ENCODE measurements at places on chromosomes 11 and 22.

GRCh38 chr11:82176365-82176764, 557.3 kb downstream of the FAM181B start:
- DNase-seq: no peak

DNA sequence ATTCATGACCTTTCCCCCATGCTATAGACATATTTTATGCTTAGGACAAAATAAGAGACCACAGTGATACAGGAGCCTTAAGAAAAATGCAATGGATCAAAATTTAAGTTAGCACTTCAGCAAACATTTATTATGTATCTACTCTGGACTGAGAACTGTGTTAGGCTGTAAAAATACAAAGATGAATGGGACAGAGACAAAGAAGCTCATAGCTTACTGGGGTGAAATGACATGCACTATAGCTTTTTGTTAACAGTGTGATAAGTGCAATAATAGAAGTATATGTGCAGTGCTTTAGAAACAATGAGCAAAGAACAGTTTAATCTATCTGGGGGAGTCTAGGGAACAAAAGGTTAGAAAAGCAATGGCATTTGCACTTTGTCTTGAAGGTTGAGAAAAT, 1543.1 kb downstream of the FAM181B start:
- DNase-seq: no peak

- DNase-seq: no peak
Measured at GRCh38 chr11:46047520-46047919, 73.7 kb downstream of the PHF21A start.

DNA sequence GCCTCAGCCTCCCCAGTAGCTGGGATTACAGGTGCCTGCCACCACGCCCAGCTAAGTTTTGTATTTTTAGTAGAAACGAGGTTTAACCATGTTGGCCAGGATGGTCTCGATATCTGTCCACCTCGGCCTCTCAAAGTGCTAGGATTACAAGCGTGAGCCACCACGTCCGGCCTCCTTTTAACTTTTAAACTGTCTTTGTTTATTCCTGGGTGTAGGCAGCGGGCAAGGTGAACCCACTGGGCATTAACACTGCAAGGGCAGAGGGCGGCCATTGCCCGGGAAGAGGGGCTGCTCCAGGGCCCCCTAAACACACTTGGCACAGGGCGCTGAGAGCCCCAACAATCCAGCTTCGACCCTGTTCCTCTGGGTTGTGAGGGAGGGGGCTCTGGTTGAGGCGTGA, 693.6 kb downstream of the BRD1 start:
- no peak for DNase-seq

- no peak for DNase-seq
Measured at GRCh38 chr11:94513091-94513490, 830 bp downstream of the C11orf97 start.

DNA sequence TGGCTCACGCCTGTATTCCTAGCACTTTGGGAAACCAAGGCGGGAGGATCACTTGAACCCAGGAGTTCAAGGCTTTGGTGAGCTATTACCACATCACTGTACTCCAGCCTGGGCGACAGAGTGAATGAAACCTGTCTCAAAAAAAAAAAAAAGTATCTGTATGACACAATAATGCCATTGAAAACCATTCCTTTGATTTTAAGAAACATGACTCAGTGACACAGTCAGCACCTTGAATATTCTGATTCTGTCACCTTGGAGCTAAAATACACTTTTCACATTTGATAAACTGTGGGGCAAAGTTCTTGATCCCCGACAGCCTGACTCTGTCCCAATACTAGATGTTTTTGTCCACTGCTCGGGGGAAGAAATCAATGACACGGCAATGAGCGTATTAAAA, 16.7 kb upstream of the ELFN2 start:
- no peak for DNase-seq

DNA sequence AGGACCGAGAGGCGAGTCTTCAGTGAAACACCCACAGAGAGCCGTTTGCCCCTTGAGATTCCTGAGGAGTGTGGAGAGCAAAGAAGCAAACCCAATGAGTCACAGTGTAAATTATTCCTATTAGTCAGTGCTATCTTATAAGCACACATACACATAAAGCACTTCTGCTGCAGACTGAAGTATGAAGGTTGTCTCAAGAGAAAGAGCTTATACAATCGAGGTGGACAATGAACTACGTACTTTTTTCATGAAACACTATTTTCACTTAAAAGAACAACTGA, 37.3 kb downstream of the GALNT18 start:
- no peak for DNase-seq

- DNase-seq: peak; percentile 35
Measured at GRCh38 chr11:65204646-65205601, 23.2 kb downstream of the CAPN1 start.

DNA sequence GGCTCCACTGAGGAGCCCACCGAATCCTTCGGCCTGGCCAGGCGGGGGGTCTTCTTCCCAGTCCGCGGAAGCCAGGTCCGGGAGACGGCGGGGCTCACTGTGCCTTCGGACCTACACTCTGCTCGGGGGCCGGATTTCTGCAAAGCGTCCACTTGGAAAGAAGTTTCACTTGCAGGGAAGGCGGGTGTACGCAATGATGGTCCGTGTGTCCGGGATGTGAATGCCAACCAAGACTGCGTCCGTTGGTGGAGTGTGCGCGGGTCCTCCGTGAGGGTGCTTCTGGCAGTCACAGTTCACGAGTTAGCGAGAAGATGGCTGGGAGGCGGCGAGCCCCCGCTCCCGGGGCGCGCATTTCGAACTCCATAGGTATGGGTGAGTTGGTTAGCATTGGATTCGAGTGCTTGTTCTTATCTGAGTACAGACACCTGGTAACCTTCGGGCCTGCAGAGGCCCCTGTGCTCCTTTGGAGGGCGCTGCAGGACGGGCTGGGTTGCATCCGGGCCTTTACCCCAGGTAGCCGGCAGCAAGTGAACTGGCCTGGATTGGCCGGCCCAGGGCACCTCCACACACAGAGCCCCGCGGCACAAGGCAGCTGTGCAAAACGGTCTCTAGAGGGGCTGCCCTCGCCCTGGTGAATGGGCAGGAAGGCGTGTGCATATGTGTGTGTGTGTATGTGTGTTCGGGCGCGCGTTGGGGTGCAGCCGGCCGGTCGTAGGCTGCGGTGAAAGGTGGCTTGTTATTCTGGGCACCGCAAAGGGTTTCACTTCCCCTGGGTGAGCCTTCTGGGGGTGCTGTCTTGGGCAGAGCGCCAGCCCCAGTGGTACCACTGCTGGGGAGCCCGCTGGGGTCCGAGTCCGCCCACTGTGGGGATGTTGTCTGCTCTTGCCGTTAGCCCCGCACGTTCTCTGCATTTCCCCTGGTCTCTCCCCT, 13.3 kb upstream of the CYP2R1 start:
- DNase-seq: peak; percentile 40
